Stimulated activated CD8-positive, alpha-beta memory T cell treated with anti-CD3 and anti-CD28 coated beads, Interleukin-15, amount 100 ng/mL, for 24 hours (primary cell): ENCODE measurements at places on chromosomes 7 and 10.

- DNase-seq, result no peak
These were observed 50.5 kb downstream of the MALSU1 start for GRCh38 chr7:23349484-23350157.

GRCh38 chr10:62636825-62637248, 167.7 kb upstream of the ADO start:
- DNase-seq, result no peak

- no peak for DNase-seq
These were observed 317.1 kb upstream of the SEMA3C start for GRCh38 chr7:81235997-81236396.

DNA sequence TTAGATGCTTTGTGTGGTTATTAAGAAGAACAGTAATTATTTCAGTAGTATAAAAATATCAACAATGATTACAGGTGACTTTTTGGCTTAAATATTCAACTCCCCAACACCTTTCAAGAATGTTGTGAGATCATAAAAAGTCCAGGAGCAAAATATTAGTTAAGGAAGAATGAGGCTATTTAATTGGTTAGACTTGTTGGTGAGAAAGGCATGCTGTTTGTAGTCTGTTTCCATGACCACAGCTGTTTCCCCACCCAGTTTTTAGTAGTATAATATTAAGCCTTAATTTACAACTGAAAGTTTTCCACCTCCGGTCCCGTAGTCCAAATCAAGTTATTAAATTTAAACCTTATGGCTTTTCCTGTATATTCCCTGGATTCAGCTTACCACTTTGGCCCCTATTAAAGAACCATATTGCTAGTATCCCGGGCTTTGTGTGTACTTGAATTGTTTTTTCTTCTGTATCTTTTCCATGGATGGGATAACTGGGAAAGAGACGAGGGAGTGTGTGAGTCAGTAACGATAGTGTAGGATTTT, 133.3 kb downstream of the CELF2 start:
- DNase-seq, result no peak

DNA sequence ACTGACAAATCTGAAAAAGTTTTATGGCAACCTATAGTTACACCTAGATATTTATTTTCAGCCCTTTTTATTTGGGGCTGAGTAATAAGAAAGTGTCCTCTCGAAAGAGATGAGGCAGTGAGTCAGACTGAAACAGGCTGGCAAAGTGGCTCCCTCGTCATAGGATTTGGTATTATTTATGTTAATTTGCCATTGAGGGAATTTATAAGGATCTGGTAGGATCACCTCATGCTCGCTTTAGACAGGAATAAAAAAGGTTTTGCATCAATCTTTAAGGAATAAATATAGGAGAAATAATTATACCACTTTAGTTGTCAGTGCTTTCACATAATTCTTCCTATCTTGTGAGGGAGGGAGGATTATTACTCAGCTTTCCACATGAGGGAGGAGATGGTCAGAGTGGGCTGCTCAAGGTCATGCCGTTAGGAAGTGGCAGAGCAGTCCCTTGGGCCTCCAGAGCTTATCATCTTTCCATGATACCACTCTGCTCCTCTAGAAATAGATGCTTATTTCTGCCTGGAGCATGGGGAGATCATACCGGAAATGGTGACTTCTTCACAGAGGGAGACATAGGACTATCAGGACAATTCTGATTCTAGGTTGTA, 356.8 kb downstream of the GPR158 start:
- no peak for DNase-seq

DNA sequence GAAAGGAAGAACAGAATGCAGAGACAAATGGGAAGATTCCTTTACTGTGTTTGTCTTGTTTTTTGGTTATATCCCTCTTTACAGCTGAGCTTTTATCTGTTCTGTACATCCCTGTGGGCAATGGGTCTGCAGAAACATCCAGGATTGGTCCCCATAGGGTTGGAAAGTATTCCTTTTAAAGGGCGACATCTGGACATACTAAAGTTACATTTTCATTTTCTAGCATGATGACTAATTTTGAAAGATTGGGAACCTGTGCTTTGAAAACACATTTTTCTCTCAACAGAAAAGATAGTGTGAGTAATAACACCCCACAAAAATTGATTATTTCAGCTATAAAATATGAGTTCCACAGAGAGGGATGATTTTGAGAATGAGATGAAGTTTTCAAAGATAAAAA, 435.8 kb downstream of the GPAM start:
- no peak for DNase-seq

DNA sequence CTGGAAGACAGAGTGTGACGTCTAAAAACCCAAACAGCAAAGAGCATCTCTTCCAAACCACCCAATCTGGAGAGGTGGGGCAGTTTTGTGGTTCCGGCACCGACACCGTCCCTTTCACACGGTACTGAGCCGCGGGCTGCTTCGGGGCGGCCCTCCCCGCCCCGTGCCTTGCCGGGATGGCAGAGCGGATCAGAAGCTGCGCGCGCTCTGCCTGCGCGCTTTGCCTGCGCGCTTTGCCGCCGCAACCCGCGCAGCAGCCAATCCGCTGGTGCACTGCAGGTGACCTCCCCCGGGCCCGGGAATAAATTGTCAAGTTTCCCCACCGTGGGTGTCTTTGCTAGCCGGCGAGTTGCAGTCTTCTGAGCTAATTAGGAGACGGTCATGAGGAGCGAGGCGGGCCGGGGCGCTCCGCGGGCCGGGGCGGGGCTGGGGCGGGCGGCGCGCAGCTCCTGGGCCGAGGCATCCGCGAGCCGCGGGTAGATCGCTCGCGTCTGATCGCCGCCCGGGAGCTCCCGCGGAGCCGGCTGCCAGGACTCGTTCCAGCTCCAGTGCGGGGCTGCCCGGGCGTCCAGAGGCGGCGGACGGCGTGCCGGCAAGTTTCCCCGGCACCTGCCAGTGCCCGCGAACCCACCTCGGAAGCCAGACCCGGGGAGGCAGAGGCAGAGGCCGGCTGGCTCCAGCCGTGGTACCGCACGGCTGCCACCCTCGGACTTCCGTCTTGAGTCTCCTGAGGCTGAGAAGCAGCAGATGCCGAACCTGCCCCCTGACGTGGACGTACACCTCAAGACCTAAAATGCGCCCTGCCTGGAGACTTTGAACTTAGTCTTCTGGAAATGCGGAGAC, 536.0 kb upstream of the GALNT17 start:
- DNase-seq, result no peak

DNA sequence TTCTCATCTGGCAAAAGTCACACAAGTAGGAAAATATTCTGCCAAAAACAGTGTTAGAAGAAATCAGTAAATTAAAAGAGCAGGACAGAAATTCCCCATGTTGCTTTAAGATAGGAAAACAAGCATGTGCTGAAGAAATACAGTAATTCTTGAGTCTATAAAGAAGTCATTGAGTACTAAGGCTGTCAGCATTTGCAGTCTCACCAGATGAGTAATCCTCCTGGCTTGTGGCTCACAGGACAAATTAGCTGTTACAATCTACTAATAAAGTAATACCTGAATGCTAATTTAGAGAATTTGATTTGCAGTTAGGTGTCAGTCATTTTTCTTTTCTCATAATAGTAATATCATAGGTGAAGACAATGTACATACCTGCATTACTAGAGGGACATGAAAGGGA, 1158.9 kb upstream of the CELF2 start:
- no peak for DNase-seq

GRCh38 chr10:127275793-127276450, 79.5 kb upstream of the INSYN2A start:
- DNase-seq, result no peak

DNA sequence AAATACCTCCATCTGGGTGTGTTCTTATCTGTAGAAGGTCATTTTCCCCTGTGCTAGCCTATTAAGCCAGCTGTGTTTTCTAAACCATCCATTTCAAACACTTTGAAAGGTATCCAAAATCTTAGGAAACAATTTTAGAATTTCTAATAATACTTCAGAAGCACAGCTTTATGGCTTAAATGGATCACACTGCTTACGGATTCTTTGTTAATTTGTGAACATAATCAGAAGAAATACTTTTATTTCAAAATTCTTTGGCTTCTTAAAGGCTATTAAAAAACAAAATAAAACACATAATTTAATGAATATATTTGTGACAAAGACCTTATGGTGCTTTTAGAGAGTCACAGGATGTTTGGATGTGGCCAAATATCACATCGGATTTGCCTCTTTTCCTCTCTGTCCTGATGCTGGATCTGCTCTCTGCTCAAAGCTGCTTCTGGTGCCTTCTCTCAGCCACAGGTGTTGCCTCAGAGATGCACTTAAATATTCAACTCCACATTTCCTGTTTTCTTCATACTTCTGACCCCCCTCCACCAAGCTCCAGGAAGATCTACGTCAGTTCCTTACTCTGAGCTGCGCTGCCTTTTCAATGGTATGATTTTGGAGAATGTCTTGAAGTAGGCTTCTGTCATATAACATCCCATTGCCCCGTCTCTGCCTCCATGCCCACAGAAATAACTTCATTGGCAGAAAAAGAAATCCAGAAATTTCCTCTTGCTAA, 230.6 kb downstream of the MLLT10 start:
- no peak for DNase-seq

- no peak for DNase-seq
These were observed 39.5 kb downstream of the EBF3 start for GRCh38 chr10:129924375-129925085.

DNA sequence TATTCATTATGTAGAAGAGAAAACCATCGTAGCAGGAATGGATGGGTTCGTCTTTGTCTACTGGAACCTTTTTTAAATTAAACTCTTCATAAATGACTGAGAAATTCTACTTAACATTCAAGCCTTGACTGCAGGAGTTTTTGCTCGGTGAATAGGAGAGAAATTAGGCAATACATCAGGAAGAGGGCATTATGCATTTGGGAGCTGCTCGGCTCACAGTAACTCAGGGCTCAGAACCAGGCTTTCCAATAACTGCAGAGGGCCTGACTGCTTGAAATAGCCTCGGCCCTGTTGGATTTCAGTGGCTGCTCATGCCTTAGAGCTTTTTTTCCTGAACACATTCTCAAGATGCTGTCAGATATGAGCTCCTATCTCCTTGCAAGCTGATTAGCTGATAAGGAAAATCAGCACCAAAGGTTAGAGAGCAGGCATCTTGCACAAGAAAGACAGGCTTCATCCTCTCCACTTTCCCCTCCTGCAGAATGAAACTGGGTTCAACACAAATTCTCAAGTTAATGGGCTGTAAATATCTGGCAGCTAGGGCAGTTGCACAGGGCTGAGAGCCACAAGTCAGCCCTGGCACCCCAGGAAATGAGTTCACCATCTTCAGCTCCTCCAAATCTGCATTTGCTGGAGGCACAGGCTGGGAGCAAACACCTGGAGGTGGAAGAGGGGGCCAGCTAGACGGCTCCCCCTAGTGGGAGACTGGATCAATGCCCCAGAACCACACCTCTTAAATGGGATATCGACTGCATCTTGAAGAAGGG, 24.3 kb downstream of the TECTB start:
- no peak for DNase-seq

GRCh38 chr7:120033114-120033513, 239.9 kb upstream of the KCND2 start:
- no peak for DNase-seq

DNA sequence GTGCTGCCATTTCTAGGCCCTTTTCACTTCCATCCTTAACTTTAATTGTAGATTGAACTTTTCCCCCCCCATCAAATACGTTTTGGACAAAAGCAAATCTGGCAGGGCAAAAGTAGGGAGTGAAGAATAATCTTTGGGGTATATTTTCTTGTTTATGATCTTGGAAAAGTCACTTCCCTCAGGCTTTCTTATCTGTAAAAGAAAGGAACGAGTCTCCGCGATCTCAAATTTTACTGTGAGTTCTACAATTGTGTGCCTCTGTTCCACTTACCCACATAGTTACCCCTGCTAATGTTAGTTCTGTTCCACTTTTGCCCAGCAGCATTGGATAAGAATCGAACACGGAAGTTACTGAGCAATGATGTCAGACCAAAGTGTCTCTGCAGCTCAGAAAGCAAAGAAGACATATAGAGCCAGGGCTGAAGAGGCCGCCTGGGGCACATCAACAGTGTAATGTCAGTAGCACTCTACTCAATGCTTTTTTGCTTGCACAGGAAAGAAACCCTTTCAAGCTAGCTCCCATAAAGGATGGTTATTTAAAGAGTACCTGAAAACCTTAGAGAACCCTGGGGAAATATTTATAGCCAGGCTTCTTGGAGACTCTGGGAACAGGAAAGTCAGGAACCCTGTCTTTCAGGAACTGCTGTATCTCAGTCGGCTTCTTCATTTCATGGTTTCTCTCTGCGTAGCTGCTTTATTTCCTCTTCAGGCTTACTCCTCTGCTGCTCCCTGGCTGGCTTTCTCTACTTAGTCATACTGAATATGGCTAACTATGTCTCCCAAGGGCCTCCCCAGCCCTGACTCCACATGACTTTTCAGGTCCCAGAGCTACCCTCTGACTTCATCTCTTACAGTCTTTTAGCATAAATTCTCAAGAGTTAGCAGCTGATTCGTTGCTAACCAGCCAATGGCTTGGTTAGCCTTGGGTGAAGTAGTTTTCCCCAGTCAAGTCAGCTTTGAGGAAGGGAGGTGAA, 123.7 kb upstream of the FAM3C start:
- DNase-seq, result no peak

GRCh38 chr7:99038086-99038855, 105.6 kb downstream of the SMURF1 start:
- DNase-seq, result no peak

- DNase-seq, result no peak
These were observed 221.3 kb downstream of the PAXIP1 start for GRCh38 chr7:154781369-154782303.
